ENCODE measurements at places on chromosomes 7 and 10.

GRCh38 chr7:124808206-124808605 is 42.6 kb upstream of the GPR37 start:
- no peak for DNase-seq

- DNase-seq = no peak
These were observed 8.7 kb downstream of the SMC3 start for GRCh38 chr10:110576220-110576619.

DNA sequence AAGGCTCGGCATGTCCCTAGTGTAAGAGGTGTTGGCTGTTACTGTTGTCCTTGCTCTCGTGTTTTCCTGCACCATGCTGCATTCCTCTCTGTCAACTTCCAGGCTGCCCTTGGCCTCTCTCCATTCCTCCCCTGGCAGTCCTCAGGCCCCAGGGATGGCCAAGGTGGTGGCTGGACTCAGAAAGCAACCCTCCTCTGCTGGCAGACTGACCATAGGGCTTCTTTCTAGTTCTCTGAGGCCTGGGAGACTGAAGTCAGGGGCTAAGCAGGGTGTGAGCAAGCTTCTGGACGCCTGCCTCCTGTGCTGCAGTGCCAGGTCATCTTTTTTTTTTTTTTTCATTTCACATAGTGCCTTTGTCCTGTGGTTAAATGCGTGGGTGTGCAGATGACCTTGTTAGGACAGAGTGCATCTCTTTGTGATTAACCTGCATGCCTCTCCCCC is 72.0 kb downstream of the GOLGA7B start:
- DNase-seq = peak; percentile 6

- no peak for DNase-seq
These were observed 96.8 kb downstream of the PPP1R3C start for GRCh38 chr10:91536111-91536510.

Measured in substantia nigra (tissue), 51 donors.